ENCODE measurements at places on chromosomes 2 and 18.

GRCh38 chr2:159176555-159176954 is 109.9 kb downstream of the WDSUB1 start:
- no peak for DNase-seq

- no peak for DNase-seq
Measured at GRCh38 chr18:65487569-65487968, 263.2 kb upstream of the CDH7 start.

DNA sequence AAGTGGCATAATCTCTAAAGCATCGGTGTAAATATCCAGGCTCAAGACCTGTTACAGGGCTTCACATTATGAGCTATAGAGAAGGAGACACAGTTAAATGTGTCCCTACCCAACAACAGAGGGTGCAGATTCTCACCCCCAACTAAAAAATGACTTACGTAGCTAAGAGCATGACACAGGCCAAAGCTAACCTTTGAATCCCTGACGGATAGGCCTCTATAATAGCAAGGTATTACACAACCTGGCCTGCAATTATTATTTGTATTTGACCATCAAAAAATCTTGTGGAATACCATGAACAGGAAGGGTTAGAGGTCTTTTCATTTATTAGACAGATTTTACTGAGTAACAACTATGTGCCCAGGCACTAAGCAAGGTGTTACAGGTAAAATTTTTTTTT is 45.1 kb downstream of the RNU4ATAC start:
- DNase-seq, result no peak

- no peak for DNase-seq
Measured at GRCh38 chr18:63604791-63605567, 17.8 kb downstream of the SERPINB13 start.

GRCh38 chr18:5770176-5770575 is 125.1 kb downstream of the TMEM200C start:
- no peak for DNase-seq

DNA sequence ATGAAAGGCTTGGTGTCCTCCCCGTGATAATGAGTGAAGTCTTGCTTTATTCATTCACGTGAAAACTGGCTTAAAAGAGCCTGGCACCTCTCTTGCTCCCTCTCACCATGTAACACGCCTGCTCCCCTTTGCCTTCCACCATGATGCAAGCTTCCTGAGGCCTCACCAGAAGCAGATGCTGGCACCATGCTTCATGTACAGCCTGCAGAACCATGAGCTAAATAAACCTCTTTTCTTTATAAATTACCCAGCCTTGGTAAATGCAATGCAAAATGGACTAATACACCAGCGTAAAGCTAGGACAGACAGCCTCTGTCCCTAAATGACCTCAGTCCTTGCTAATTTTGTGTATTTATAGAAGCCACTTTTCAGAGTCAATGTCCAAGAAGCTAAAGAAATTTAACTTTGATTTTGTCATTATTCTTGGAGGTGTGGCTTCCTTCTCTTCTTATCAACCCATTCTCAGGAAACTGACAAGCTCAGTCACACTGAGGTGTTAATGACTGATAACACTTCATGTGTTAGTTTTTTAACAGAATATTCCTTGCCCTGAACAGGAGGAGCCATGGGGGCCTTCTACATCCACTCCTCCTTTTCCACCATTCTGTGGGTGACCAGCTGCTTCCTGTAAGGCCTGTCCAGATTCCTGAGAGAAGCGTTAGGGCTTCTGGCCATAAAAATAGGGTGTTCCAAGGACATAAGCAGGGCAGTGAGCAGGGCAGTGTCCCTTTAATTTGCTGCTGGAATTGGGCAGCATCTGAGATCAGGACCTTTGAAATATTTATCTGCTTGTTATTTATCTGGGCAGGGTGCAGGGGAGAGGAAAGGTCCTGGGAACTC is 38.0 kb upstream of the EPAS1 start:
- no peak for DNase-seq

DNA sequence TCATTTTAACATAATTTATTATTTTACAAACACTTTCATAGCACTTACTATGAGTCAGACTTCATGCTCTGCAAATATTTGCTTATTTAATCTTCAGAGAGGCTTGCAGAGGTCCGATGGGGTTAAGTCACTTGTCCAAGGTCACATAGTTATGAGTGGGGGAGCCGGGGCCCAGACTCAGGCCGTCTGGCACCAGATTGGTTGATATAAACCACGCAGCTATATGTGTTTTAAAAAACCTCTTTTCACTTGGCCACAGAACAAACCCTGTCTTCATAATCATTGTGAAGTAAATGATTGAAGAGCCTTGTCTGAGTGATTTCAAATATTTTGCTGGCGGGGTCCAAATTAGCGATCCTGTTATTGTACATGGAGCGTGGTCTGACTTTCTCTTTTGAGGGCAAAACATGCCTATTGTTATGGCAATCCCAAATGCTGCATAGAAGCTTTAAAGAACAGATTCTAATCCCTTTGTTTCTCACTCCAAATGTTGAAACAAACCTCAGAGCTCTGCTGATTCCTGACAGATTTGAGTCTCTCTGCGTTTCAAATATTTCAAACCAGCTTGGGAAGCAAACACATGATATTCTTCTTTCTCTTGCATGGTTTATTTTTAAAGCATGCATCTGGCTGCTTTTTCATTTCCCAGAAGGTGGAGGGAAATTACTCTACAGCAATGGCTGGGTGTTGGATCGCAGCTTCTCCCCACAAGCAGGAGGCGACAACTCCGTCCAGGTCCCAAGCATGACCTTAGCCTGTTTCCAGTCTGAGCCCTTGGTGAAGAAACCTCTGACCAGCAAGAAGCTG is 142.4 kb downstream of the DDX1 start:
- DNase-seq, result no peak

DNA sequence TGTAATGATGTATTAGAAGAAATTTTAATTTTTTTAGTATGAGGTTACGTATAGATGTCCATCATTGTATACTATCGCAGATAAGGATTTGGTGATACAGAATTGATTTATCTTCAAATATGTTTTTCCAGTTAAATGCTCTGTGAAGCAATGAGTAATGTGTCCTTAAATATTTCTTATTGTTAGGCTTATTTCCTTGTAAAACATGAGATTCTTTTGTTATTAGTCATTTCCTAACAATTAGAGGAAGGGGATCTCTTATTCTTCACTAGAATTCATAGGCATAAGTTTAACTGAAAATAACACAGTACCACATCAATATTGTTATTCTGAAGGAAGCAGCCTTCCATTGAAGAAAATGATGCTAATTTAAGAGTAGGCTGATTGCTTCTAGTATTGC is 15.5 kb upstream of the OTX1 start:
- DNase-seq, result no peak

GRCh38 chr2:47193607-47194006 is 38.5 kb upstream of the STPG4 start:
- no peak for DNase-seq

DNA sequence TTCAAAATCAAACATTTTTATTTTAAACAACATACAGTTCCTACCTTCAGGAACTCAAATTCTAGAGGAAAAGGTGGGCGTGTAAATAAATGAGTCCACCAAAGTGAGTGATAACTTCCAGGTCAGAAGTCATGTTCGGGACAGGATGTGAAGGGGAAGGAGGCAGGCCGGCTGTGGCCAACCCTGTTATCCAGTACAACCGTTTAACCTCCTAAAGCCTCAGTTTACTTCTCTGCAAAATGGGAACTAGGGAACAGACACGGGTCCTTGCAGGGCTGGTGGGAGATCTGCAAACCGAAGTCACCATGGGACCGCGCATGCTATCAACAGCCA is 373 bp downstream of the EIPR1 start:
- DNase-seq, result no peak

DNA sequence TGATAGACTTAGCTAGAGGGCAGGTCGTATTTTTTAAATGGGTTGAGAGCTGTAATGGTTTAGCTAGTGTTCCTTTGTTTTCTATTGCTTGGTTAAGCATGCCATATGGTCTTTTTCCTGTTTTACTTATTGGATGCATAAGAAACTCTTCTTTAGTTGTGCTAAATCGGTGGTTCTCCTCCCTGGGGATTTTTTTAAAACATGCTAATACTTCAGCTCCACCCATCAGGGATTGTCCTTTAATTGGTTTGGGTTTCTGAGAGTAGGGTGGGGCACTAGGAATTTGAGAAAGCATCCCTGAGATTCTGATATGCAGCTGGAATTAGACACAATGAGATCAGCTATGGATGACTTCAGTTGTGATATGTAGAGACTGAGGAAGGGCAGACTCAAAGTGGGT is 497.2 kb downstream of the THSD7B start:
- DNase-seq, result no peak

GRCh38 chr18:23612434-23613090 is 26.3 kb upstream of the NPC1 start:
- DNase-seq, result no peak

- no peak for DNase-seq
Measured at GRCh38 chr18:32502014-32502413, 31.3 kb upstream of the GAREM1 start.

GRCh38 chr2:214896274-214896673 is 86.8 kb upstream of the BARD1 start:
- no peak for DNase-seq

DNA sequence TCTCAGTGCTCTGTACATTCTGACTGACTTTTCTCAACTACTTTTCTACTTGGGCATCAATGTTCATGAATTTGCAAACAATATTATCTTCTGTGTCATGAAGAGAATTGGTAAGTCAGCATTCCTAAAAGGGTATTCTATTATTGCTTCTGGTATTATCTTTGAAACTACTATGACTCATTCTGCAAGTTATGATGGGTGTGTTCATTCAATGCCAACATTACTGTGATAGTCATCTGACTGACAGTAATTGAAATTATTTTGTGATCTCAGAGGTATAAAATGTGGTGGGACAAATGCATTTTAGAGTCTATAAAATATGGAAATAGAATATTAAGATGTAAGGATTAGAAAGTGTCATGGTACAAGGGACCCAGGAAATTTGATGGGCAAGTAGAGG is 736.0 kb upstream of the CELF4 start:
- DNase-seq, result no peak

Measured in CD4-positive, alpha-beta T cell treated with Interleukin-17A for 4 hours (primary cell).